ENCODE measurements at places on chromosomes 2 and 18.

DNA sequence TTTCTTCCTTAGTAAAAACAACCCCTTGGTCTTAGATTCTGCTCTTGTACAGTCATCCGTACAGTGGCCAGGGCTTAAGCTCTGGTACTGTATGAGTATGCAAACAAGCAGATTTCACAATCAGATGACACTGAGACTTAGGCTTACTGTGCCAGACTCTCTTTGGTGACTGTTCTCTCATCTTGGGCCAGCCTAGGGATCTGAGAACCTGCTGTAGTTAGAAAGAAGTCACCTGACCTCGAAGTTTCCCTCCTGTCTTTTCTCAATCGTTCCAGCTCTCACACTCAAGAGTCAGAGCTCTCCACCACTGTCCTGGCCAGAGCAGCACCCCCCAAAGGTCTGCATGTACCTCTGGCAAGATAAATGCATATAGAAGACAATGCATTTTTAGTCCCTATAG, 63.2 kb downstream of the ZEB2 start:
- H3K4me3 ChIP-seq = no peak overlapping the region
- DNase-seq = peak; percentile 73
- no peaks in the 10 kb centered on the region for H3K4me1 ChIP-seq
- peak overlapping the region; percentile 41 for H3K27ac ChIP-seq
- H3K27me3 ChIP-seq = no peaks in the 10 kb centered on the region
- H3K36me3 ChIP-seq = no peaks in the 10 kb centered on the region

DNA sequence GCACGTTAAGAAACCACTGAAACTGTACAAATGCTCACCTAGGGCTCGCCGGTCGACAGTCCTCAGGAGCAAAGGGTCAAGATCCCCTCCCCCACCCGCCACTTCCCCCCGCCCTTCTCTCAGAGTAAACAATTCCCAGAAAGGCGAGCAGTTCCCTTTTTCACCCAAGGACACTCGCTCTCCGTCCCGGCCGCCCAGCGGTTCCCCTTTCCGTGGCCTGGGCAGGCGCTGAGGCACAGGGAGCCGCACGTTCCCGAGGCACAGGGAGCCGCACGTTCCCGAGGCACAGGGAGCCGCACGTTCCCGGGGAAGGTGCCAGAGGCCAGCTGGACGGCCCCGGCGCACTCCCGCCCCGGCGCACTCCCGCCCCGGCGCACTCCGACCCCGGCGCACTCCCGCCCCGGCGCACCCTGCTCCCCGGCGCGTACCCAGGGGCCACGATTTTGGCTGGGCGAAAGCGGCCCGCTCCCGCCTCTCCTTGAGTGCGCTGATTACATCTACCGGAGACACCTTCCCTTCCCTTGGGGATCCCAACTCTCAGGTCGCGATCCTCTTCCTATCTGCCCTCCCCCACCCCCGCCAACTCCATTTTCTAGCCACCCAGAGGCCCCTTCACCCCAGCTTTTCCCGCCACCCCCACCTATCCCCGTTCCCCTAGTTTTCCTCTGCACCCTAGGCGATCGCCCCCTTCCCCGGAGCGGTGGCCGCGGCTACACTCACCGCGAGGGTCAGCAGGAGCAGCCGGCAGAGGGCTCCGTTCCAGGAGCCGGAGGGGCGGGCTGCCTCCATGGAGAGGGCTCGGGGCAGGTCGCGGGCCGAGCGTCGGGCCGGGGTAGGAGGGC, 817 bp downstream of the DSC2 start:
- peak; percentile 73 for DNase-seq
- peaks cover 6% of the 10 kb centered on the region for H3K4me1 ChIP-seq
- H3K36me3 ChIP-seq = no peaks in the 10 kb centered on the region
- H3K27me3 ChIP-seq = no peaks in the 10 kb centered on the region

GRCh38 chr18:32742579-32742978, 30.2 kb downstream of the KLHL14 start:
- DNase-seq = no peak
- H3K4me1 ChIP-seq = no peaks in the 10 kb centered on the region

- no peaks in the 10 kb centered on the region for H3K36me3 ChIP-seq
- no peak overlapping the region for H3K4me3 ChIP-seq
- H3K4me1 ChIP-seq = peaks cover 8% of the 10 kb centered on the region
- DNase-seq = no peak
- no peak overlapping the region for H3K27ac ChIP-seq
These were observed 348.6 kb downstream of the ANAPC1 start for GRCh38 chr2:111535404-111535803.

DNA sequence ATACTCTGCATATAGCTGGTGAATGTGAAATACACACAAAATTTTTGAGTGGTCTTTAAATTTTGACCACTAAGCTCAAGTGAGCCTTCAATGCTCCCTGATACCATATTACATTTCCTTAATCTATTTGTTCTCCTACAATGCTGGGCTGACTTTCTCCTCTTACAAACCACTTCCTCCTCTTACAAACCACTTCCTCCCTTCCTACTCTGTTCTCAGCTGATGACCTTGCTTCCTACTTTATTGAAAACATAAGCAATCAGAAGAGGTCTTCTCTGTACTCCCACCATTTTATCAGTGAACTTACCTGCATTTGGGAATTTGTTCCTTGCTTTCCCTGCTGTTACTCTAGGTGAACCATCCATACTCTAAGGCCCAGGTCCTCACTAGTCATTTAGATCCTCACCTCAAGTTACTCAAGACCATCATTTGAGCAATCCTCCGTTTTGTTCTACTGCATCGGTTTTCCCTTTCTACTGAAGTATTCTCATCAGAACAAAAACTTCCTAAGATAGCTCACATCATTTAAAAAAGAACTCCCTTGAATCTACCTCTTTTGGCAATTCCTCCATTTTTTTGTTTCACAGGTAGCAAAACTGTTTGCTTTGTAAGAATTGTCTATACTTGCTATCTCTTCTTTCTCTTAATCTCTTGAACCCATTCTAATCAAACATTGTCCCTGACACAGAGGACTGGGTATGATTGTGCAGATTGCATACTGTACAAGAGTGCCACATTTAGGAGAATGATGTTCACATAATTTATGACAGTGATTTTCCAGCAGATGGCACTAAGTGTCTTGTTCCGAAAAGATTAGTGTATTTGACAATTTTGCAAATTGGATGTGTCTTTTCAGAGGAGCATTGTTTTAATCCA, 96.5 kb downstream of the EPB41L5 start:
- DNase-seq = no peak
- no peak overlapping the region for H3K27ac ChIP-seq
- H3K36me3 ChIP-seq = no peaks in the 10 kb centered on the region
- H3K4me3 ChIP-seq = no peak overlapping the region

DNA sequence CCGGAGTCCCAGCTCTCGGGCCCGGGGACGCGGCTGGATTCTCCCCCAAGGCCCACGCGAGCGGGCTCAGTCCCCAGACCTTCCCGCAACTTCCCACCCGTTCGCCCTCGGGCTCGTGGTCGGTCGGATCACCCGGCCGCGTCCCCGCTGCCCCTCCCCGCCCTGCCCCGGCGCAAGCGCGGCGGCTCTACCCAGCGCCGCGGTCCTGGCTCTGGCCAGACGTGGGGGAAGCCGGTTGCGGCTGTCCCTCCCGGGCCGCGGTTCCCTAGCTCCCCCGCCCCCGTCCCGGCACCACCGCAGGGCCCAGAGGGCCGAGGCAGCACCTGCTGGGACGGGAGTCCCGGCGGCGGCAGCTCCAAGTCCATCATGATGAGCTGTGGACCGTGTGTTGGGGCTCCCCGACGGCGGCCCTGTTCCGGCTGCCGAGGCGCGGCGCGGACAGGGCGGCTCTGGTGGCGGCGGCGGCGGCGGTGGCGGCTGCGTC, 276 bp downstream of the NFE2L2 start:
- no peaks in the 10 kb centered on the region for H3K4me1 ChIP-seq
- no peaks in the 10 kb centered on the region for H3K36me3 ChIP-seq
- no peaks in the 10 kb centered on the region for H3K27me3 ChIP-seq

DNA sequence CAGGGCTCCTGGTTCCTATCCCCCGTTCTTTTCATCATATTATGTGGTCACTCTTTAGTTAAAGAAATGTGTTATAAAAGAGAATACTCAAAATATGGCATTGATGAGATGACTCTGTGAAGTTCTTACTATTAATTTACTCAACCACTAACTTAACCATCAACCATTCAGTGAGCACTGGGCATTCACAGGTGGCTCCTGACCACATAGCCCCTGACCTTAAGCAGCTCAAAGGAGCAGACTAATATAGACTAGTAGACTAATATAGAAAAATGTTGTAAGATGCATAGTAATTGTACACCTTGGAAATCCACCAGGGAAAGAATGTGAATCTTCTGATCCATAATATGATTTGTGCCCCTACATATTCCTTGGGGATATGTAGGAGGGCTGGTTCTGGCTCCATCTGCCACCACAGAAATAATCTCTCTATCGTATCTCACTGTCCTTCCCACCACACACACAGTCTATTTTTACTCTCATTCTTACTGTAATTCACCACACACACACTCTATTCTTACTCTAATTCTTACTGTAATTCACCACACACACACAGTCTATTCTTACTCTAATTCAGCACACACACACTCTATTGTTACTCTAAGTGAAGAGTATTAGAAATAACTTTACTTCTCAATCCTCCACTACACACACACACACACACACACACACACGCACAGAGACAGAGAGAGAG, 188.9 kb upstream of the ITGA4 start:
- H3K27me3 ChIP-seq = no peaks in the 10 kb centered on the region
- H3K4me1 ChIP-seq = no peaks in the 10 kb centered on the region
- no peaks in the 10 kb centered on the region for H3K36me3 ChIP-seq
- no peak for DNase-seq
- no peak overlapping the region for H3K4me3 ChIP-seq
- no peak overlapping the region for H3K27ac ChIP-seq

DNA sequence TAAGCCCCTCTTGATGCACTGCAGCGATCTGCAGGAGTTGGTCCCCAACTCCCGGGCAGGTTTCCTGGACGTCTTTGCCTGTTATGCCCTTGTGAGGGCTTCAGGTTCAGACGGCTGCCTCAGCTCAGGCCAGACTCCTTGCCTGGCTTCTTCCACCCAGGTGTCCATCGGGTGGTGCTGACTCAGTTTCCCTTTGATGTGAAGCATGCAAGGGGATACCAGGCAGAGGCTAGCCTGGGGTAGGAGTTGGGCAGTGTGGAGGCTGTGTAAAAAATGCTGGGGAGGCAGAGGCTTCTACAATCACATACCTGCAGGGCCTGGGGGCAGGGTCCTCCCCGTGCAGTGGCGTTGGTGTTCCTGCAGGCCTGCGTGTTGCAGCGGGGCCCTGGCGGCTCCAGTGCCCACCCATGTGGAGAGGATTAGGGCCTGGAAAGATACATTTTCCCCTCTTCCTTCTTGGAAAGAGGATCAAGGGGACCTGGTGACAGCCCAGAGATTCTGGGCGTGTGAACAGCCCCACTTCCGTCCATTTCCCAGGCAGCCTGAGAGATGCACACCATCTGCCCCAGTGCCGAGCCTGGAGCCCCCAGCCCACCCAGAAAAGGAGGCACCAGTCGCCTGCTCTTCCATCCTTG, 338.3 kb downstream of the DYSF start:
- H3K27ac ChIP-seq = no peak overlapping the region
- H3K27me3 ChIP-seq = no peaks in the 10 kb centered on the region
- H3K4me3 ChIP-seq = no peak overlapping the region
- H3K4me1 ChIP-seq = no peaks in the 10 kb centered on the region

DNA sequence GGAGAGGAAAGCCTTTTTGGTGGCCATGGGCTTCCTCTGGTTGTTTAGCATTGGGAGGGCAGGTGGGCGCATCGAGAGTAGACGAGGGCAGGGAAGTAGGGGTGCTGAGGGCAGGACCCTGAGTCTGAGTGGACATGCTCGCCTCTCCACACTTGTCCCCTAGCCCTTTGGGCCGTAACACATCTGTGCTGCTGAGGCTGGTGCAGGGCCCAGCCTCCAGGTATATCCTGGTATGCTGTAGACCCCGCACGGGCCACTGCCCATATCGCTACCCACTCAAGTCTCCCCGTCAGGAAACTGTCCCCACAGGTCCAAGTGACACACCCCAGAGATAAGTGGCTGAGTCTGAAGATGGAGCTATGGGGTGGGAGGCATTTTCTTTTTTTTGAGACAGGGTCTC, 13.7 kb upstream of the CCDC74B start:
- H3K27me3 ChIP-seq = no peaks in the 10 kb centered on the region
- no peaks in the 10 kb centered on the region for H3K4me1 ChIP-seq
- no peak overlapping the region for H3K4me3 ChIP-seq
- DNase-seq = no peak

GRCh38 chr18:9508446-9509025, 33.2 kb downstream of the RALBP1 start:
- no peaks in the 10 kb centered on the region for H3K27me3 ChIP-seq
- DNase-seq = no peak
- no peak overlapping the region for H3K27ac ChIP-seq

- DNase-seq = no peak
- H3K27ac ChIP-seq = no peak overlapping the region
These were observed 17.6 kb upstream of the AGFG1 start for GRCh38 chr2:227454323-227454860.

- H3K27ac ChIP-seq = no peak overlapping the region
- H3K4me1 ChIP-seq = no peaks in the 10 kb centered on the region
- no peaks in the 10 kb centered on the region for H3K36me3 ChIP-seq
These were observed 9.6 kb downstream of the MBOAT2 start for GRCh38 chr2:8993902-8994278.

GRCh38 chr18:14577971-14578370, 34.6 kb upstream of the POTEC start:
- no peaks in the 10 kb centered on the region for H3K4me1 ChIP-seq
- DNase-seq = no peak
- H3K4me3 ChIP-seq = no peak overlapping the region
- H3K27me3 ChIP-seq = no peaks in the 10 kb centered on the region
- H3K27ac ChIP-seq = no peak overlapping the region
- no peaks in the 10 kb centered on the region for H3K36me3 ChIP-seq

GRCh38 chr2:7950035-7950612, 731.7 kb upstream of the ID2 start:
- no peaks in the 10 kb centered on the region for H3K36me3 ChIP-seq
- no peaks in the 10 kb centered on the region for H3K27me3 ChIP-seq
- no peak overlapping the region for H3K4me3 ChIP-seq

GRCh38 chr18:48902023-48902855, 48.5 kb downstream of the SMAD7 start:
- no peaks in the 10 kb centered on the region for H3K36me3 ChIP-seq
- DNase-seq = peak; percentile 92
- H3K27ac ChIP-seq = peak overlapping the region; percentile 77
- H3K27me3 ChIP-seq = no peaks in the 10 kb centered on the region

GRCh38 chr2:61471905-61472805, 1.3 kb upstream of the USP34 start:
- no peaks in the 10 kb centered on the region for H3K4me1 ChIP-seq
- no peak for DNase-seq
- peaks cover 8% of the 10 kb centered on the region for H3K36me3 ChIP-seq
- peak overlapping the region; percentile 80 for H3K4me3 ChIP-seq
- H3K27me3 ChIP-seq = no peaks in the 10 kb centered on the region
